ENCODE measurements at places on chromosomes 7 and 10. TPM values are rescaled to one million over a fixed set of nuclear protein-coding genes. Genes with fewer than 3 reads are reported as not detected.

PHYHIPL gene
- polyA plus RNA-seq: 19.2 TPM

PLXNA4 gene
- 0.17 TPM for polyA plus RNA-seq

KCNH2 gene
- 1.5 TPM for polyA plus RNA-seq

AOC1 gene
- polyA plus RNA-seq: 99.1 TPM

SH2D4B gene
- polyA plus RNA-seq: not detected

PTPRZ1 gene
- polyA plus RNA-seq: 0.17 TPM

UTF1 gene
- not detected for polyA plus RNA-seq

AKR1C8 gene
- polyA plus RNA-seq: not detected

MINDY4 gene
- 5.3 TPM for polyA plus RNA-seq

RAMP3 gene
- 168 TPM for polyA plus RNA-seq

OR13A1 gene
- not detected for polyA plus RNA-seq

PITX3 gene
- polyA plus RNA-seq: 0.39 TPM

MAT1A gene
- 2.9 TPM for polyA plus RNA-seq

WAPL gene
- 17.6 TPM for polyA plus RNA-seq

OR2A7 gene
- polyA plus RNA-seq: 3.5 TPM

SMKR1 gene
- polyA plus RNA-seq: 3.9 TPM
